NCI-H1417 treated with DMSO at 0.1 percent for 48 hours (cell line): ENCODE measurements at places on chromosomes 5 and 9.

DNA sequence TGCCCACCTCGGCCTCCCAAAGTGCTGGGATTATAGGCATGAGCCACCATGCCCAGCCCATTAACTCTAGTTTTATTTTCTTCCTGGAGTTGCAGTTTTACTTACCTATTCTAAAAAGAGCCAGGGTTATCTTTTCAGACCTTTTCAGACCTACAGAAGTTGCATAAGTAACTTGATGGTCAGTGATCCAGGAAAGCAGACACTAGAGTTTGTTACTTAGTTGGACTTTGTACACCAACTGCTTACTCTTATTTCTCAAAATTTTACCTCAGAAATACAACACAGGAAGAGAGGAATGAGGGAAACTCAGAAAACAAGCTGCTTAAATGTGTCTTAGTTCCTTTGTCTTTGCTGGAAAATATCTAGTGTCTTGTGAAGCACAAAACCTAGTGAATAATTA is 25.4 kb downstream of the RAD23B start:
- DNase-seq: no peak

DNA sequence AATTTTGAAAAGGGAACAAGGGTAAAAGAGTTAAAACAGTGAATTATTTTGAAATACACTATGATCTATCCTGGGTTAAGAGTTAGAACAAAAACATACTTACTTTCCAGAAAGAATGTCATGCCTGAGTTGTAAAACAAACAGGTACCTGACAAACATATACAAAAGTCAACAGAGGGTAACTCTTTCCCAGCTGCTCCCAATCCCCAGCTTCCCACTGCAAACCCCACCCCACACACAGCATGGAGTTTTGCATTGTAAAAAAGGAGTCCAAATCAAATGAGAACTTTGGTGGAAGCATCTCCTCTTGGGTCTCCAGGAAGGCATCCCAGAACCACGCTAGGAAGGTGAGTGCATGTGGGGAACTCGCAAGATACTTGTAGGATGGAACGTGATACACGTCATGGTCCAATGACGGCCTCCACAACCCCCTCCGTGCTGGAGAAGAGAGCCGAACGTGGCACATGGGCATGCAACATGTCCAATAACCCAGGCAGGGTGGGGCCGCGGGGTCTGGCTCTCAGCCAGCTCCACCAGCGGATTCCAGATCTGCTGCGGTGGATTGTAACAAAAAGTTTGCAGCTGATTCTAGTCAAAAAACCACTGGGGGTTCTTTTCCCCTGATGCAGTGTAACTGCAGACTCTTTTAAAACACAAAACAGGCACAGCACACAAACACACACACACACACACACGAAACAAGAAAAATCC is 55.8 kb downstream of the EPB41L4B start:
- DNase-seq: no peak

GRCh38 chr5:180099733-180100611 is 28.4 kb upstream of the RNF130 start:
- no peak for DNase-seq

DNA sequence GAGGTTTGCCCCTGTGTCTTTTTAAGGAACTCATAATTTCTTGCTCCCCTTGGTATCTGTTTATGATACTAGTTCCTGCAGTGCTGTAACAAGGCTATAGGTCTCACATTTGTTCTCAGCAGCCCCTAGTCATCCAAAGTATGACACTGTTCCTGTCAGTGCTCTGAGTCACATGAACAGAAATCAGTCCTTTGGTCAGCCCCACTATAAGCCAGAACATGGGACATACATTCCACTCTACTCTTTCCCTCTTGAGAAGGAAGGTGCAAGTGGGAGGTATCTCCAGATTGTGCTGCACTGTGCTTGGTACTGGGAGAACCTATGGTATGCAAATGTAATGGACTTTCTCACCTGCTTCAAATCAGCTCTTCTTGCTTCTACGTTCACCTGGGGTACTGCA is 87.0 kb downstream of the IARS1 start:
- no peak for DNase-seq

DNA sequence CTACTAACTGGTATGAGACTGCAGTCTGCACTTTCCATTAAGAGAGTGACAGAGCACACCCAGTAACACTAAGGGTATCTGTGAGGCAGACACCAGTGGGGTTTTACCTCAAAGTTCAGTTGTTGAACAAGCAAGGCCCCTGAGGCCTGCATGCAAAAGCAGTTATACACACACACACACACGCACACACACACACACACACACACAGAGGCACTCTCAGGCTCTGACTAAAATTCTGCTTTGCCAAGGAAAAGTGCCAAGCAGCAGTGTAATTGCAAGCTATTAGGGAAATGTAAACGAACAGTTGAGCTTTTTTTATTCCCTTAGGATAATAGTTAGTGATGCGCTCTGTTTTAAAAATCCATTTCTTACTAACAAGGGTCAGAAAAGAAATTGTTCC is 377.1 kb downstream of the SPOCK1 start:
- no peak for DNase-seq

DNA sequence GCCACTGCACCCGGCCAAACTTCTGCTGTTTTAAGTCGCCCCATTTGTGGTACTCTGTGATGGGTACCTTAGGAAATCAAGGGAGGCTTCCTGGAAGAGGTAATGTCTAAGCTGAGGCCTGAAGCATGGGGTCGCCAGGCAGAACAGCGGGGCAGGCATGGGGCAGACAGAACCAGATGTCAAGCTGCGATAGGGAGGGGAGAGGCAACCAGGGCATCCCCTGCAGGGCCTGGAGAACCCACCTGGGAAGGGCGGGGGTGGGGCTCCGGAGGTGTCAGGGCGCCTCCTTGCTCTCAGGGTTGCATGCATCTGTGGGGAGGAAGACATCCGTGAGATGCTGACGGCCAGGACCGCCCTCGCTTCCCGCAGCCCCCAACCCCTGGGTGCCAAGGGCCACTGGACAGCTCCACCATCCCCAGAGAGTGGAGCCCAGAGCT is 2.8 kb downstream of the LCN15 start:
- DNase-seq: no peak

DNA sequence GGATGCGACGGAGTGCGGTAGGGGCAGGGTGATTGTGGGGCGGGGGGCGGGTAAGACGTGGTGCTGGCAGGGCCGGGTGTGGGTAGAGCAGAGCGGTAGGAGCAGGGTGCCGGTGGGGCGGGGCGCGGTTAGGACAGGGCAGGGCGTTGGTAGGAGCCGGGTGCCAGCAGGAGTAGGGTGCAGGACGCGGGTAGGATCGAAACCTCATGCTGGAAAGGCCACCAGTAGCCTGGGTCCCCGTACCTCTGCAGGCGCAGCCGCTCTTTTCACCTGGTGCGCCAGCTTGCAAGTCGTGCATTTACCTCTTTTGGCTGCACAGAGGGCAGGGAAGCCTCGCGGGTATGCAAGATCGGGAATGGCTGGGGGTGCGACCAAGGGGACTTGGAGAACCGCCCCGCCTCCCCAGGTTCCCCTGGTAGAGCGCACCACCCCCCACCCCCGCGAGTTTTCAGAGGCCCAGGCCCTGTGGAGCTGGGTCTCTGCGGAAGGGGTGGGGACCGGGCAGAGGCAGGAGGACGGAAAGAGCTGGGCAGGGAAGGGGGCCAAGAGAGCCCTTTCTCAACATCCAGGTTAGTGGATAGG is 104.8 kb upstream of the SIMC1 start:
- DNase-seq: no peak

DNA sequence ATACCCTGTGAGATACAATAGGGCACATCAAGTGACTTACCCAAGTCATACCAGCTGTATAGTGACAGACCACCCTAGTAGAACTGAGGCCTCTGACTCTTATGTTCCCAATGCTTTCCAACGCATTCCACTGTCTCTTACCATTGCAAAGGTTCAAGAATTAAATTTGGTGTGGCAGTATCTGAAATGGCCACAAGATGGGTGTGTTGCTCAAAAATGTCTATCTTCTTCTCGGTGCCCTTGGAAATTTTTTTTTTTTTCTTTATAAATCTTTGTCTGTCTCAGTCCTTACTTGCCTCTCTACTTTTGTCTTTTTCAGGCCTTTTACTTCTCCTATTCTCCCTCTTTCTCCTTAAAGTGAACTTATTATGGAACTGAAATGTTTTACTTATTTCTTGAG is 48.4 kb downstream of the GPR21 start:
- DNase-seq: no peak

DNA sequence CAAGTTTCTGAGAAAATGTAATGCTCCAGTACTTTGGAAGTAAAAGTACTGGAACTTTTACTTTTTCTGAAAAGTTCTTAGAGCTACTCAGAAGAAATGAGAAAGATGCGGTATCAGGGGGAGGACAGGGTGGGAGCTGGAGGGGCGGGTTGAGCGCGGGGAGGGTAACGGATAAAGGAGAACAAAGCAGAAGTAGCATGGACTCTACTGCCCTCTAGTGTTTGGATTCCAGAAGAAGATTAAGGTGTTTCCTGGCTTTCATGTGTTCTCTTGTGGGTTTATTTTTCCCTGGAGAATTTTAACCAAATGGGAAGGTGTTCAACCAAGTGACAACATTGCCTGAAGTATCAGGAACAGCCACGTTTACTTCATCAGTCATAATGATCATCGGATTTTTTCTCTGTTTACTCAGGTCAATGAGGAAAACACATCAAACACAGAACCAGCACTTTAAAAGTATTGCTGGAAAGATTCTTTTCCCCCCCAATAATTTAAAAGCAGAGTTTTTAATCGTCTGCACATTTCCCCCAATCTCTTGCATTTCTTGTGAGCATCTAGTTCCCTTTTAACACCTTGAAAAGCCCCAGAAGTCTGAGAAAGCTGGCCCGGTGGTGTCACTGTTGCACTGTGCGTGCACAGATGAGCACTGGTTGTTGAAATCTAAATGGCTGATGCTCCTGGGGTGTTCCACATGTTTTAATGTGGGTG is 190.6 kb downstream of the MPDZ start:
- DNase-seq: peak; percentile 18

GRCh38 chr9:98808875-98809274 is 1.4 kb downstream of the GALNT12 start:
- DNase-seq: no peak

GRCh38 chr9:18749711-18750110 is 275.8 kb downstream of the ADAMTSL1 start:
- DNase-seq: no peak

- no peak for DNase-seq
Observed at GRCh38 chr9:131762356-131762932, 22.6 kb upstream of the RAPGEF1 start.

DNA sequence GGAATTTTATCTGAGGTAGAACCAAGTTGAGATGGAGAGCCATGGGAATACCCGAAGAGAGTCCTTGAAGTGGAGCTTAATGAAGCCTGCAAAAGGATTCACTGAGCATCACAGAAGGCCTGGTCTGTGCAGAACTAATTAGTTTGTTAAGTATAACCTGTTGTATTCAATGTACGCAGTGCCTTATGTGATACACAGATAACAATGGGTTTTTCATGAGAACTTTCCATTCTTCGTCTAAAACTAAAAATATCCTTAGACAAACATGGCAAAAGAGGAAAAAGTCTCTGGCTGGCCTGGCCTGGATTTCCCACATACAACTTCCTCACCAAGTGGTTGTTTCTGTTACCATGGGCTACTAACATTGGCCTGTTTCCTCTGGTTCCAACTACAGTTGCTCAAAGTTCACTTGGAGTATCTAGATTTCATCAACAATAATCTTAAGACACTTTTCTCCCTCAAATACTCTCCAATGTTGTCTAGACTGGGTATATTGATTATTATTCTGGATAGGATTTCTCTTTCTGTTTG is 237.6 kb upstream of the ZNF462 start:
- DNase-seq: no peak

DNA sequence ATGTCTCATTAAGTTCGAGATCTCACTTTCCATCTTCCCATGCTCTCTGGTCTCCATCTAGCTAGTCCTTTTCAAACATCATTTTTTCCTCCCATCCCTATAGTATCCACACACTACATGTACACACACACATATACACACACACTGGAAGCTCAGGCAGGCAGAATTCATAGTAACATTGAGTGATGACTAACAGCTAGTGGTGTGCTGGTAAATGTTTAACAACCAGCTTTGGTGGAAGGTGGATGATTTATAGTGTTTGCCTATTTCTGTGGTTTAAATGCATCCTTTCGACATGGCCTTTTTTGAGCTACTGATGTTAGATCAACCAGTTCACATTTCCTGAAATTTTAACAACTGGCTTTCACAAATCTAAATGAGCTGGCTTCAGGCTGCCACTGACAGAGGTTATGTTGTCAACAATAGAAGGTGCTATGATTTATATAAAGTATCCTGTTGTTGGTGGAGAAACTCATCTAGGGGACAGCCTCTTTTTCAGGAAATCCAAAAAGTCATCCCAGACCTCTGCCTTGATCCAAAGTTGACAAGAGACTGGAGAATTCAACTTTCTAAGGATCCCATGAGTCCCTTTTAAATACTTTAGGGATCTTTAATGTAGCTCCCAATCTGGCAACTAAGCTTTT is 117.8 kb downstream of the CCDC192 start:
- DNase-seq: no peak

GRCh38 chr9:97923529-97924108 is 1.3 kb upstream of the TRMO start:
- peak; percentile 86 for DNase-seq

- no peak for DNase-seq
Observed at GRCh38 chr9:10661376-10661775, 48.6 kb upstream of the PTPRD start.

DNA sequence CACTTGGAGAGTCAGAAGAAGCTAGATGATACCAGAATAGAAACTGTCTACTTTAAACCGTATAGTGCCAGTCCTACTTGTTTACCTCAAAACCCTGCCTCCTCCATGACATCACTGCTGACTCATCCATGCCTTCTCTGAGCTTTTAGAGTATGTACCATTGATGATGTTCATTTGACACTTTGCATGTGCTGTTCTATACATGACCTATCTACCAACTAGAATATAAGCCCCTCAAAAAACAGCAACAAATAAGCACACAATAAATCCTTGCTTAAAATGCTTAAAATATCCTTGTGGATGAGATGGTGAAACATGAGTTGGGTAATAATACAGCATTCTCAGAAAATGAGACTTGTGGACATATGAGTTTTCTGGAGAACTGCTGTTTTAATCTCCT is 2.6 kb downstream of the CTNNAL1 start:
- no peak for DNase-seq

GRCh38 chr5:10009802-10010201 is 239.9 kb downstream of the ATPSCKMT start:
- no peak for DNase-seq

DNA sequence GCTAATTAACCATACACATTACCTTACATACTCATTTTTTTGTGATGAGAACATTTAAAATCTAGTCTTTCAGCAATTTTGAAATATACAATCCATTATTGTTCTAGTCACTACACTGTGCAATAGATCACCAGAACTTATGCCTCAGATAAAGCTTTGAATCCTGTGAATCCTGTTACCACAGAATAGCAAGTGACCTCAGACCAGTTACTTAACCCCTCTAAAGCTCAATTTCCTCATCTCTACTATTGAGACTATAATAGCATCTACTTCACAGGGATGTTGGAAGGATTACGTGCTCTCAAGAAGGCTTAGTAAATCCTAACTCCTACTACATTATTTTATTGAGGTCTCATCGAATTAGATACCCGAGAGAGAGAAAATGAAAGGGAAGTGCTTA is 60.2 kb upstream of the PIP5K1B start:
- DNase-seq: no peak

DNA sequence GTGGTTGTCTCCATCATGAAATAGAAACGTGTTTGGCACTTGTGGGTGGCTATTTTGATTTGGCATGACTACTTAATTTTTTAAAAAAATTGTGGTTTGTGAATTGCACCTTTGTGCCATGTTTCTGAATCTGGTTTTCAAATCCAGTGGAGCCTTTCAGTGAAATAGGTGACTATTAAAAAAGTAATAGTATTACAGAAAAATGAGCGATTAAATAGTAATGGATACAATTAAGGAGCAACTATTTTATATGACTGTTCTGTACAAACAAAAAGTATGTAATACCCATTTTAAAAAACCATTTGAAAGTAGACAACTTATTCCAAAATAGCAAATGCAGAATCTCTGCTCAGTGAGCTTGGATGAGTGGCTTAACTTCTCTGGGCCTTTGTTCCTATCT is 3.0 kb downstream of the SOWAHA start:
- no peak for DNase-seq
